ENCODE measurements at places on chromosomes 6 and 20.

DNA sequence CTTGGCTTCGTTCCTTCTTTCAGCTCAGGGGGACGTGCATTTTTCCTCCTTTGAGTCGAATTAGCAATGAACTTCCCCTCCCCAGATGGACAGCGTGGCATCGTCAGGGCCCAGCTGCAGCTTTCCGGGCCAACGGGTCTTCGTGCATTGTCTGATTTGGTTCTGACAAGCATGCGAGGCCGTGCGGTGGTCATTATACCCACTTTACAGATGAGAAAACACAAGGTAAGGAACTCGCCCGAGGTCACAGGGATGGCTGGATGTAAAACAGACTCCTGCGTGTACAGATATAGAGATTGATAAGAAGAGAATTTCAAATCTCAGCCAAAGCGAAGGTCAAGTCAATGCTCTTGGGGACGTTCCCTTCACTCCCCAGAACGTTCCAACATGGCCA is 187.6 kb upstream of the SULF2 start:
- no peak for DNase-seq

DNA sequence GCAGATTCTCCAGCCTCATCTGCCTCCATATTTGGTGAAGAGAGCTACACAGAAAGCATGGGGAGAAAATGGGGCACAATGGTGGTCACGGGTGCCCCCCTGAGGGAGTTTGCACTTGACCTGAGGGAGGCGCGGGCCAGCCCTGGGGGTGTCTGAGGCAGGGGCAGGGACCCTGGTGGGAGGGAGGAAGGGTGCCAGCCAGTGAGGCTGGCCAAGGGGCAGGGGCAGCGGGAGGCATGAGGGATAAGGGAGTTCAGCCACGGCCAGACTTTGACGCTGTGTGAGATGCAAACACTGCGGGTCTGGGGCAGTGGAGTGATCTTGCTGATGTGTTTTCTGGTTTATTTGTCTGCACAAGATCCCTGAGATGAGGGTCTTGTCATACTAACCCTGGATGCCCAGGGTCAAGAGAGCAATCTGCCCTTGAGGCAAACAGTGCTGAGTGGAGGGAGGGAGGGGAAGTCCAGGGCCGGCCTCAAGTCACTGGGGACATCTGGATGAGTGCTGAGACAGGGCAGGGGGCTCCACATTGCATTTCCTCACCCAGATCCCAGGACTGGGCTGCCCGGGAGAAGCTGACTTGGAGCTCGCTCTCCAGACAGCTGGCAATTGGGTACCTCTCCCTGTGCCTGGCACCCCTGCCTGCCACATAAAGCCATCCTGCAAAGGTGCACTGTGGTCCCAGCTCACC is 8.8 kb upstream of the PCMTD2 start:
- no peak for DNase-seq

DNA sequence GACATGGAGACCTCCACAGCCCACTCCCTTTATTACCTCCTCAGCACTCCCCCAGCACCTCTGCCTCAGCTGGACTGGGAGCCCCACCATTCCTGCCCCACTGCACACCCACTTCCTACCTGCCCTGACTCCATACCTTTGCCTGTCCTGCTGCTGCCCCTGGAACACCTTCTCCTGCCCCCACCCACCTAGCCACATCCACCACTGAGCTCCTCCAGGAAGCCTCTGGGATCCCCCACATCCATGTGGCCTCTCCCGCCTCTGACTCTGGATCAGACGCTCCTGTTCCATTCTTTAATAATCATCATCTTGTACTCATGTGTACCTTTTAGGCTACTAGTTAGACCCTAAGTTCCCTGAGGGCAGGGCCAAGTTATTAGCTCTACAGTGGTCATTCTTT is 2.2 kb upstream of the SDCBP2 start:
- DNase-seq, result no peak

DNA sequence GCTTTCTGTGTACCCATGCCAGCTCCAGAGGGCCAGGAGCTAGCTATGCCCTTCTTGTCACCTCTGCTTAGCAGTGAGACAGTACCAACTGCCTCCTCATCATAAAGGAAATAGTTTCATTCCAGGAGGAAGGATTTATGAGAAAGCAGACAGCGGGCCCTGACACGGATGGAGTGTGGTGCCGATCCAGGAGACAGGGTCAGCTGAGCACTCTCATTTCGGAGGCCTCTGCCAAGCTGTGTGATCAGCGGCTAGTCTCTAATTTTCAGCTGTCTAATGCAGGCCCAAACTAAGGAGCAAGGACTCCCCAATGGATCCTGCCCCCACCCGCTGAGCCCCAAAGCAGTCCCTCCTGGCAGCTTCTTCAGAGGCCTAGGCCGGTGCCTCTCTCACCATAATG is 103.1 kb downstream of the LRFN2 start:
- no peak for DNase-seq

GRCh38 chr20:63336232-63336752 is 24.9 kb downstream of the CHRNA4 start:
- no peak for DNase-seq

- DNase-seq, result no peak
Observed at GRCh38 chr6:2441601-2442475, 196.4 kb upstream of the GMDS start.

DNA sequence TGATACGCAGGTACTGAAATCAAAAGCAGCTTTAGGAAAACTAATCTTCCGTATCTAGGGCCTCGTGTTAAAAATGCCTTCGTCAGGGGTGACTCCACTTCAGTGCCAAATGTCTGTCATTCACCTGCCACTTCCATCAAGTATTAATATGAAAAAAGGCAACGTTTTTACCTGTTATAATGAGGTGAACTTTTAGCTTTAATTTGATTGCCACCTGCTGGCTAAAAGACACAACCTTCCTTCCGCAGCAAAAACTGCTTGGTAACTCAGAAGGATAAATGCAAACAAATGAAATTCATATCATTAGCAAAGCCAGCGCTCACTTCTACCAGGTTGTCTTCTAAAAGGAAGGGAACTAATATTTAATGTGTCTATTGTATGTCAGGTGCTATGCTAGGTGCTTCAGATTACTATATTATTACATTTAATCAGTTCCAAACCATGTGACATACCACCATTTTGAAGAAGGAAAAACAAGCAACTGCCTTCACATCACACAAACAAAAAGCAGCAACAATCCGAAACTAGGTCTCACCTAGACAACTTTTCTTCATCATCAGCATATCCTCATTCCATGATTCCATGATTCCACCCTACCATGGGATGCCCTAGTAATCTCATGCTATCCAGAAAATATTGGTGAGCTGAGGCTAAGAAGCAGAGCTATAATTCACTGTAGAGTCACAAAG is 20.6 kb upstream of the ARHGAP18 start:
- DNase-seq, result peak; percentile 45

DNA sequence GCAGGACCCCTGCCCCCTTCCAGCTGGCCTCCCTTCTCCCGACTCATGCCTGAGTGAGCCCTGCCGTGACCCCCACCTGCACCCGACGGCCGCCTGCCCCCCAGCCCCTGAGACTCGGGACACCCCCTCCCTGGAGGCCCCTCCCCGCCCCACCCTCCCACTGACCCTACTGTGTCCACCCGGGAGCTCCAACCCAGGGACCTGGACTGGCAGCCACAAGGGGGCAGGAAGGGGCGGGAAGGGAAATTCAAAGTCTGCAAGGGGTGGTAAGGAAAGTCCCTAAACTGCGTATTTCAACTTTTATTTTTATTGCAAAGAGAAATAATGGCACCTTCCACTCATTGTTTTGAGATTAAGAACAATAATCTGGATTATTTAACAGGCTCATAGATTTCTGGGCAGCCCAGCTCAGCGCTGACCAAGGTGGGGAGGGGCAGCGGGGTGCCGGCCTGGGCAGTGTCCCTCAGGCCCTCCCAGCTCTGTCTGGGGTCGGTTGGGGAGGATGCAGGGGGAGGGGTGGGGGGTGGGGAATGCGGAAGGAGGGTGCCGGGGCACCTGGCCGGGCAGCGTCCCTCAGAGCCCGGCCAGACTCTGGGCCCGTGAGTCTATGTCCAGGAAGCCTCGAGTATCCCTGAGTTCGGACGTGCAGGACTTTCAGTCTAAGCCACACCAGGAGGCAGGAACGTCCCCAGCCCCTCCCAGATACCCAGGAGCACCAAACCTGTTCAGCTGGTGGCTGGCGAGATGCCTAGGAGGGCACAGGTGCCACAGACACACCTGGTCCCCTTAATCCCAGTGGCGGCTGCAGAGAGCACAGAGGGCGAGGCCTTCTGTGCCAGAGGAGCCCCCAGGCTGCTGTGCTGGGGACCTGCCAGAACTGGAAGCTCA is 1.3 kb upstream of the PTK6 start:
- DNase-seq, result no peak

DNA sequence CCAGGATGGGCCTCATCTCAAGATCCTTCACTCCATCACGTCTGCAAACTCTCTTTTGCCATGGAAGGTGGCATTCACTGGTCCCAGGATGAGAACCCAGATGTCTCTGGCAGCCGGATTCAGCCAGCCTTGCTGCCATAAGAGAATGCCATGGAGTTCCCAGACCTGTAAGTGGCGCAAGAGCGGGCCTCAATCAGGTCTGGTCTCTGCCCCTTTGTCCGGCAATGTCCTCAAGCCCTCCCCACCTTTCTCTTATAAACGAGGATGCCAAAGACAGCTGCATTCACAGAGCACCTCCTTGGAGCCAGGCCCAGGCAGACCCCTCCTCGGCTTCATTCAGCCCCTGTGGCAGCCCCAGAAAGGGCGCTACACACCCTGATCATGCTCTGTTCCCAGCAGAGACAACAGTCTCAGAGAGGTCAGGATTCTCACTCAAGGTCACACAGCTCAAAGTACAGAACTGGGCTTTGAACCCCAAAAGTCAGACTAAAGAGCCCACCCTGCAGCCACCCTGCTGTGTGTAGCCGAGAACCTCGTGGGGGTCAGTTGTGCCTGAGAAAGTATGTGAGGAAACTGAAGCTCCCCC is 263.7 kb downstream of the TAF4 start:
- no peak for DNase-seq

- DNase-seq, result peak; percentile 84
Observed at GRCh38 chr6:125983246-125983945, 2.9 kb upstream of the TRMT11 start.

DNA sequence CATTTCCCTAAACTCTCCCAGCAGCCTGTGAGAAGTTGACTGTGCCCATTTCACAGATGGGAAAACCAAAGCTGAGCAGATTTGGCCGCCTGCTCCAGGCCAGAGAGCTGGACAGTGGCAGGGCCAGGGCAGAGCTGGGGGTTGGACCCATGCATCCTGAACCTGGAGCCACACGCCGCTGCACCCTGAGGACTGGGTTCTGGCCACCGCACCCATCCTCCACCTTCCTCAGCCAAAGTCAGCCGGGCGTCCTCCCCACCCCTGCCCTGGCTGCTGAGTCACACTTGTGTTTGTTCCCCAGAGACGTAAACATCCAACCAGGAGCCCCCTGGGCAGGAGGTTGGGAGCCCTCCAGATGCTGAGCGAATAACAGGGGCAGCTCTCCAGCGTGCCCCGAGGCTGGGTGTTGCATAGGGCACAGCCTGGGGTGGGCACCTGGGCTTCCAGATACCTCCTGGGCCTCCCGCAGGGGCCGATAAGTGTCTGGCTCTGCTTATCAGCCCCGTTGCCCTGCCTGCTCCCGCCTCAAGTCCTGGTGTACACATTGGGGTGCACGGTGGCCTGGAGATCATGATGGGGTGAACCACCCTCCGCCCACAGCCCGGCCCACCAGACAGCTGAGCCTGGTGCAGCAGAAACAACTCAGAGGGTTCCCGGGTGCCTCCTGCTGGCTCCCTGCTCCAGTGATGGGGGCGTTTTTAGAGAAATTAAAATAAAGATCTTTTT is 23.8 kb downstream of the RBM38 start:
- peak; percentile 30 for DNase-seq

GRCh38 chr6:44219053-44219814 is 2.5 kb downstream of the MYMX start:
- DNase-seq, result peak; percentile 63

- peak; percentile 38 for DNase-seq
Observed at GRCh38 chr6:75424618-75425548, 68.7 kb downstream of the FILIP1 start.

DNA sequence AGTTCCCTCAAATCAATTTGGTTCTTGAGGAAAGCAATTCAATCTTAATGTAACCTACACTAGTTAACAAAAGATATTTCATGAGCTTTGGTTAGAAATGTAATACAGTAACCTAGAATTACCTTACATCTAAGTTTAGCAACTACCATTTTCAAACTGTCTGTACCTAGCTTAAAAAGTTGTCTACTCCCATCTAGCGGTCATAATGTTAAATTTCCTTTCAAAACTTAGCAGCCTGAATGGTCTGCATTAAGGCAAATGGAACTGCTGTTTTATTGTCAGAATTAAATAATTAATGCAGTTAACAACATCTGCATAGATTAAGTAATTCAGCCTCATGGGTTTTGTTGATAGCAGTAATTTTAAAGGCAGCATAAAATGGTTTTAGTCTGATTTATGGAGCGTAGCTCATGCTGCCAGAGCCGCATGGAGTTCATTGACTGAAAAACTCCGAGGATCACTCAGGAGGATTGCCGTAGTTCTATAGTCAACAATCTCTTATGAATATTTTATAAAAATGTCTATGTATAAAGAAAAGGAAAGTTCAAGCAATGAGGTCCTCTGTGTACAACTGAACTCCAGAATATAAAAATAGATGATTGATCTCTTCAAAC is 485.4 kb upstream of the MANEA start:
- DNase-seq, result peak; percentile 72

GRCh38 chr20:25356271-25356933 is 34.2 kb downstream of the ABHD12 start:
- no peak for DNase-seq
